Stimulated activated CD8-positive, alpha-beta memory T cell treated with anti-CD3 and anti-CD28 coated beads, Interleukin-15, amount 100 ng/mL, for 1 hour (primary cell): ENCODE measurements at places on chromosomes 6 and 20.

- DNase-seq: no peak
Measured at GRCh38 chr20:56443654-56444540, 24.5 kb upstream of the RTF2 start.

GRCh38 chr6:105759015-105759414 lies 327.1 kb upstream of the PRDM1 start:
- DNase-seq: no peak

DNA sequence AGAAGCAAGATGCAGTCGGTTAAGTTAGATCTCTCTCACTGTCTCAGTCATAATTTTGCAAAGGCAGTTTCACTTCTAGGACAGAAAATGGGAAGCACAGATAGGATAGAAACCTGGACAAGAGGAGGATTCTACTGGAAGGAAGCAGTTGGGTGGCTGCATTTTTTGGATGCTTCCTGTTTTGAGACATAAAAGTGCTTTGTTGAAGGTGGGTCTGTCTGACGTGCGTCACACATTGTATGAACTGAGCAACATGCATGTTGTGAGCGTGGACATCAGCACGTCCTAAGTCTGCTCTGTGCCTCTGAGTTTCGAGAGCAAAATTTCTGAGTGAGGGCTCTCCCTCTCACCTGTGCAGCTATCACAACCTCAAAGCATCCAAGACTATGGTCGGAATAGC lies 68.7 kb upstream of the SNX9 start:
- no peak for DNase-seq

- DNase-seq: no peak
Measured at GRCh38 chr6:67933278-67933677, 701.8 kb upstream of the ADGRB3 start.

DNA sequence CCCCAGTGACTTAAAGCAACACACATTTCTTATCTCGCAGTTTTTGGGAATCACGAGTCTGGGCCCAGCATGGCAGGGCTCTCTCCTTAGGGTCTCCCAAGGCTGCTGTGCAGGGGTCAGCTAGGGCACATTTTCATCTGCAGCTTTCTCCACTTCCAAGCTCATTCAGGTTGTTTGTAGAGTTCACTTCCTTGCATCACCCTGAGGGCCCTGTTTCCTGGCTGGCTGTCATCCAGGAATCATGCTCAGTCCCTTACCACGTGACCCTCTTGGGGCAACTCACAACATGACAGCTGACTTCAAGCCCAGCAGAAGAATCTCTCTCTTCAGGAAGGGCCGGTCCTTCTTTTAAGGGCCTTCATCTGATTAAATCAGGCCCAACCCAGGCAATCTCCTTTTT lies 21.3 kb downstream of the SNAP25 start:
- no peak for DNase-seq

DNA sequence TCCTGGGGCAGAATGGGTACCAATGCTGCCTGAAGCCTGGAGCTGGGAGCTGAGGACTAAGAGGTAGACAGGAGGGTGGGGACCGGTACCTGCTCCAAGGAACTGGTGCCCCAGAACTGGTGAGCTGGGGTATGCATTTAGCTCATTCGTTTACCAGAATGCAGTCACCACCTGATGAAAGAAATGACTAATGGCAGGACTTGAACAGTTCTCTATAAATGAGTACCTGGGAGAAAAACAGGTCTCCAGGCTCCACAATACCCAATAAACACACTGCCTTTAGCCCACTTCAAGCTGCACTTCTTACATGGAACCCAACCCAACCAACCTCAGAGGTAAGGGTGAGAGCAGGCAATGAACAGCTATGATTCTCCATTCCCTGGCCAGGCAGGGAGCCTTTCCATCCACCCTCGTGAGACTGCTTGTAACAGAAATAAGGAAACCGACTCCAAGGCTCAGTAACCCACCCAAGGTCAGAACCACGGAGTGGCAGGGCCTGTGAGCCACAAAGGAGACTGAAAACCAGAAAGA lies 15.4 kb downstream of the FKBP1A start:
- DNase-seq: no peak

DNA sequence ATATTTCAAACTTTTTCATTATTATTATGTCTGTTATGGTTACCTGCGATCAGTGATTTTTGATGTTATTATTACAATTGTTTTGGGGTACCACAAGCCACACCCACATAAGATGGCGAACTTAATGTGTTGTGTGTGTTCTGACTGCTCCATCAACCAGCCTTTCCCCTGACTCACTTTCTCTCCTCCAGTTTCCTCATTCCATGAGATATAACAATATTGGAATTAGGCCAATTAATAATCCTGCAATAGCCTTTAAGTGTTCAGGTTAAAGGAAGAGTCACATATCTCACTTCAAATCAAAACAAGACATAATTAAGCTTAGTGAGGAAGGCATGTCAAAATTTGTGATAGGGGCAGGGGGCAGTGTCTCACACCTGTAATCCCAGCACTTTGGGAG lies 16.3 kb upstream of the POPDC3 start:
- DNase-seq: no peak

DNA sequence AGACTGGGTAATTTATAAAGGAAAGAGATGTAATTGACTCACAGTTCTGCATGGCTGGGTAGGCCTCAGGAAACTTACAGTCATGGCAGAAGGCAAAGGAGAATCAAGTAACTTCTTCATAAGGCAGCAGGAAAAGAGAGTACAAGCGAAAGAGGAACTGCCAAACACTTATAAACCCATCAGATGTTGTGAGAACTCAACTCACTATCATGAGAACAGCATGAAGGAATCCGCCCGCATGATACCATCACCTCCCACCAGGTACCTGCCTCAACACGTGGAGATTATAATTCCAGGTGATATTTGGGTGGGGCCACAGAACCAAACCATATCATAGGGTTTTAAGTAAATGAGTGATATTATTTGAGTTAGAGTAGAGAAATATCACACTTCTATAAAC lies 189.3 kb downstream of the TSHZ2 start:
- no peak for DNase-seq

GRCh38 chr6:13836170-13836569 lies 21.8 kb upstream of the MCUR1 start:
- no peak for DNase-seq

DNA sequence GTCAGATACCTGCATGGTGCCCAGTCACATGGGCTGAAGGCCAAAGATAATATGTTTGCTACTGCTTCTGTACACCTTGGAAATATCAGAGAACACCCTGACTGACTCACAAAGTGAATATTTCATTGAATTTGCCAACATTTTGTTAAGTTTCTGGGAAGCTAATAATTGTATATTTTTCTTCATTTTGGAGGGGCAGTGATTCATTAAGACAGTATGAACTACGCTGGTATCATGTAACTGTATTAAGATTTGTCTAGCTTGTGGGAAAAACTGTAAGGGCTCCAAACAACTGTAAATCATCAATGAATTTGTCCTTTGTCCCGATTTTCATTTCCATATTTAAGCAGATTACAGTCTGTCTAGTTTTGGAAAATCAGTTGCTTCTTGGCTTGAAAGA lies 102.3 kb upstream of the CCN2 start:
- DNase-seq: no peak

GRCh38 chr6:139091826-139092225 lies 43.1 kb upstream of the HECA start:
- no peak for DNase-seq

DNA sequence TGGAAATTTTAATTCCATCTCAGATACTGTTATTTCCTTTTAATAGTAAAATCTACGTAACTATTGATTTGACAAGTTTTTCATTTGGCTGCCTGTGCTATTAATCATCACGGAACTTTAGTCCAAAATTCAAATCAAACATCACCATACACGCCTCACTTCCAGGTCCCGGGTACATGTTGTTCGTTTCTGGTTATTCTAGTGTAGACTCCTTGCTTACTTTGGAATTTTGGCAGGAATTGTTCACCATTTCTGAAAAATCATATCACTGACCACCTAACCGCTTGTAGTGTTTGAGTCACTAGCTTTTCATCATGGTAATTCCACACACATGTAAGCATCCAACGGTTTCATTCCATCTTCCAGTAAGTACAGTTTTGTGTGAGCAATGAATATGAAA lies 98.0 kb upstream of the NHSL1 start:
- DNase-seq: no peak

DNA sequence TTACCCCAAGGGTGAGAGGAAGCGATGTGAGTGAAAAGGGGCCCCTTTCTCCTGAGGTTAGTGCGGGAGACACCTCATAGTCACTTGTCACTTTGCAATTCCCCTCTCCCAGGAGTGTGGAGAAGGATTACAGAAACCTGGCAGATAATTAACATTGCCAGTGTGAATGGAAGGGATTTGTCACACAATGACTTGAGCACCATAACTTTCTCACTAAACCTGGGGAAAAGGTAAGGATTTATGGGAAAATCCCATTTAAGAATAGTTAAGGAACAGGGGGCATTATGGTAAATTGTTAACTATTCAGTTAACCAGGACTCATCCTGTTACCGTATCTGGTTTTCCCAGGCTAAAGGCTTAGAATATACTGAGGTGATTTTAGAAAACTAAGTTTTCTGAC lies 219.5 kb upstream of the JAG1 start:
- DNase-seq: no peak

DNA sequence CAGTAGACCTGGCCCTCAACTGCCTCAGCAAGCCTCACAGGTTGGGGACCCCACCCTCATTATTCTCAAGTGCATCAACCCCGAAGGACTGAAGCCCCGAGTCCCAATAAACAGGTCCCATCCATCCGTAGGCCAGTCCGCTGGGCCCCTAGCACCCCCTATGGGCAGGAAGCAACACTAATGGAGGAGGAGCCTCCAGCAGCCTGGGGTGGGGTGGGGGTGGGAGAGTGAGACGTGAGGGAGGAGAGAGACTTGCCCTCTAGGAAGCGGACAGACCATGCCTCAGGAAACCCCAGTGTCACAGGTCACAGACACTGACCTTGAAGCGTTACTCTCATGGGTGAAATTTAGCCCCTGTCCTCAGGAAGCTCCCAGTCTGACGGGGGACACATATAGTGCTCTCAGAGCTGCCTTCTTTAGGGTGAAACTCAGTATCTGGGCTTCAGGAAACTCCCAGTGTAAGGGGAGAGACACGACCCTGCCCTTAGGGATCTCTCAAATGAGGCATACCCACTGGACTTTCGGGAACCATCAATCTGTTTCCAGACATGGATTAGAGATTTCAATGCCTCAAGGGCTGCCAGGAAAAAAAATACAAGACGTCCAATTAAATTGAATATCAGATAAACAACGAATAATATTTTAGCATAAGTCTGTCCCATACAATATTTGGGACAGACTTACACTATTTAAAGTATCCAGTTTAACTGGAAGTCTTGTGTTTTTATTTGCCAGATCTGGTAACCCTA lies 125.8 kb downstream of the MRPL14 start:
- DNase-seq: no peak

GRCh38 chr6:129264480-129265045 lies 381.6 kb downstream of the LAMA2 start:
- DNase-seq: no peak

DNA sequence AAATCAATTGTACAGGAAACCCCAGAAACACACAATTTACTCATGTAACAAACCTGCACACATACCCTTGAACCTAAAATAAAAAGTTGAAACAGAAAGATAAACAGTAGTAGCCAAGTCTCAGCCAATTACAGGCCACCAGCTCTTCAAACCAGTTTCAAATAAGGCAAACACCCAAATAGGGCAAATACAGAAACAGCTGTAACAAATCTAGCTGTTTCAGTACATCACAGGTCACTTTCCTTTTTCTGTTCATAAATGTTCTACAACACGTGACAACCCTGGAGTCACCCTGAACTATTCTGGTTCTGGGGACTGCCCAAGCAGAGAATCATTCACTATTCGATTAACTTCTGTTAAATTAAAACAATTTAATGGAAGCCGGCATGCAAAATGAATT lies 329.0 kb downstream of the GJA1 start:
- DNase-seq: no peak

GRCh38 chr6:3085074-3085473 lies 16.8 kb downstream of the RIPK1 start:
- DNase-seq: no peak

GRCh38 chr20:46014517-46015396 lies 6.0 kb downstream of the MMP9 start:
- DNase-seq: no peak

GRCh38 chr6:91788501-91788900 lies 1201.6 kb upstream of the MAP3K7 start:
- no peak for DNase-seq

DNA sequence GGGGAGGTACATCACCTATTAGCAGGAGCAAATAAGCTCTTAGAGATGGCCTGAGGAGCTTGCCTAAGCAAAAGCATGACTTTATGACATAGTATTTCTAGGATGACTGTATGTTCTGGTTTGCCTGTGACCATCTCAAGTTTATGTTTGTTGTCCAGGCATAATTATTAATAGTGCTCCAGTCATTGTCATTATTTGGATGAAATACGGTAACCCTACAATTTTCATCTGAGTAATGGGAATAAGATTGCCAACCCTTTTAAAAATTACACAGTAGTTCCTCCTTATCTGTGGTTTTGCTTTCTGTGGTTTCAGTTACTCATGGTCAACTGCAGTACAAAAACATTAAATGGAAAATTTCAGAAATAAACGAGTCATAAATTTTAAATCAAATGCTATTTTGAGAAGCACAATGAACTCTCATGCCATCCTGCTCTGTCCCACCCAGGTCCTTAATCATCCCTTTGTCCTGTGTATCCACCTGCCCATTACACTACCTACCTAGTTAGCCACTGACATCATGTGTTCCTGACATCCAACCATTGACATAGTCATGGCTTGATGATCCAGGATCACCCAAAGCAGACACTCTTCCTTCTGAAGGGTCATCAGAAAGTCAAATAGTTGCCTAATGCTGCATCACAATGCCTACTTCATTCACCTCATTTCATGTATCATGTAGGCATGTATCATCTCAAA lies 27.0 kb upstream of the TFB1M start:
- no peak for DNase-seq

- DNase-seq: no peak
Measured at GRCh38 chr6:13573669-13574110, 711 bp upstream of the SIRT5 start.

DNA sequence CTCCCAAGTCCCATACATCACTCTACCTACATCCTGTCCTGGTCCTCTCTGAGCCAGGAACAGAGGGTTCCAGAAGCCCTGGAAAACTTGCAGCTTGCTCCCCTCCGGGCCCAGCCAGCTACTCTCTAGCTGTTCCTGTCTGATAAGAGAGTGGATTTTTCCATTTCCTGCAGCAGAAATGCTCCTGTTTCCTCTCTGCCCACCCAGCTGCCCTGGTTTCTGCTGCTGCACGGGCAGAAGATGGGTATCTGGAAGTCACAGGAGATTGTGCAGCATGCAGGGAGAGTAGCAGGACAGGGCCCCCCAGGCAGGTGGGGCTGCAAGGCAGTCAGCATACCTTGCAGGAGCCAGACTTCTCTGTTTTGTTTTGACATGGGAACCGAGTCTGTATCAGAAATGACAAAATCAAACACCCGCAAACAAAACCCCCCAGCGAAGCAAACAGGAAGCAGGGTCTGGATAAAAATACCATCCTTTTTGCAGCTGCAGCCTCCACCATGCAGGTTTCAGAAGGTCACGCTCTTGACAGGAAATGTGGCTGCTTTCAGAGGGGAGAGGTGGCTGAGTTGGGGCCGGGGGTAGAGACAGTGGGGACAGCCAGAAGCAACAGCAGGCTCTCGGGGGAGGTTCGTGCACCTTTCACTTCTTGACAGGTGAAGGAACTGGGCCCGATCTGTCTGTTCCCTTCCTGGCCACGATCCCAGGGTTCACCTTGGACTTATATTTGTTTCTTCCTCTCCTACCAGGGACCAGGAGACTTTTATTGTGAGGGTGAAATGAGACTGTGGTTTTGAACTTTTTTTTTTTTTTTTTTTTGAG lies 50.8 kb upstream of the FAM83D start:
- no peak for DNase-seq
